ENCODE measurements at places on chromosomes 1 and 21. TPM values are rescaled to one million over a fixed set of nuclear protein-coding genes. Genes with fewer than 3 reads are reported as not detected.

Gene KCNE2
- not detected for total RNA-seq

Gene RUNX3
- total RNA-seq: 0.26 TPM

Gene NUF2
- total RNA-seq: 0.73 TPM

Gene LMOD1
- total RNA-seq: 191 TPM

Gene PLCH2
- 0.21 TPM for total RNA-seq

Gene NES
- total RNA-seq: 9.7 TPM

Gene SERPINC1
- not detected for total RNA-seq

- DNase-seq: no peak
These were observed 10.1 kb upstream of the ERICH3 start for GRCh38 chr1:74683656-74684055.

DNA sequence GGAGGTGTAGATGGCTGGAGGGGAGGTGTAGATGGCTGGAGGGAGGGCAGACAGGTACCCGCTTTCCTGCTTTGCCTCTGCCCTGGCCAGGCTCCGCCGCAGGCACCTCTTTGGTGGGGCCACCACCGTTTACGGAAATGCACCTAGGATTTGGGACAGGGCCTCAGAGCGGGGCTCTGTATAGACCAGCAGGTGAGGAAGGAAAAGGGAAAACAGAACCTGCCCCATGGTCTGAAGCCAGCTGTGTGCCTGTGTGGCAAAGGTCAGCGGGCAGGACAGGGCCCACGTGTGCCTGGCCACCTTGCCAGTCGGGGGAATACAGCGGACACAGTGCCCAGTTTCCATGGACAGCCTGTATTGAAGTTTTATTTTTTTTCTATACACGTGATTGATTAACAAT is 12.1 kb upstream of the PTTG1IP start:
- DNase-seq: no peak

GRCh38 chr1:203402629-203403337 is 51.9 kb upstream of the FMOD start:
- DNase-seq: peak; percentile 56

- DNase-seq: no peak
These were observed 37.3 kb downstream of the NPHP4 start for GRCh38 chr1:5954964-5955363.

DNA sequence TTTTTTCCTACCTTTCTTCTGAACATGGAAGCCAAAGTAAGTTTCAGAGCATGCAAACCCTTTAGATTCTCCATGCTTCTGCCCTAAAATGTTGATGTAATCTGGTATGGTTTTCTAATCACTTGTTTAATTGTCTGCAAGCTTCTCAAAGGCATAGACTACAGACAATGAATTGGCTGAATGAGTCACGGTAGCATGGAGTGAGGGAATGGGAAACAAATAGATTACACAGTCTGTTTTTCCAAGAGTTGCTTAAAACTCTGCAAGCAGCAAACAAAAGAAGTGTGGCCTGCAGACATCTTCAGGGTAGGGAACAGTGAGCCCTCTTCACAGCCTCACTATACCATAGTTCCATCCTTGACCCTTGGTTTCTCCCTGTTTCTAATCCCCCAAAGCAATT is 326.0 kb downstream of the BARHL2 start:
- DNase-seq: no peak

DNA sequence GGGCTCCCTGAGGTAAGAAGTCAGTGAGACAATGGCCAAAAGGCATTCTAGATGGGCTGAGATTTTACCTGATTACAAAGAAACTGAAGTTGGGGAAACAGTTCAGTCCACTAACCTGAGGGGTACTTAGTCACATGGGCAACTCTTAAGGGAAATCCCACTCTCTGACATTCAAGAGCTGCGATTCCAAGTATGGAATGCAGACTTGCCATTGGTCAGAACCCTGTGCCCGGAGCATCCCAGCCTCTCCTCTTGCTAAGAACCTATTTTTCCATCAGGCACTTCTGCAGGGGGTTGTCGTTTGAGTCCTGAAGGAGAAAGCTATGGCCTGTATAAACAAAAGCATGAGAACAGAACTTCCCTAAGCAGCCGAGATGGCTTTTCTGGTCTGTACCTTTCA is 434.9 kb upstream of the DAB1 start:
- no peak for DNase-seq

- DNase-seq: no peak
These were observed 25.8 kb downstream of the MFAP2 start for GRCh38 chr1:16954579-16954978.
